ENCODE measurements at places on chromosomes 6 and 20. TPM values are rescaled to one million over a fixed set of nuclear protein-coding genes. Genes with fewer than 3 reads are reported as not detected.

The LPIN3 gene
- 16.3 TPM for total RNA-seq

The ULBP3 gene
- 3.9 TPM for total RNA-seq

The KHDC1L gene
- 0.26 TPM for total RNA-seq

The CRYBG1 gene
- total RNA-seq: 0.56 TPM

The C20orf141 gene
- total RNA-seq: 0.49 TPM

The MMP24 gene
- total RNA-seq: 26.7 TPM

The WFDC5 gene
- total RNA-seq: not detected

The HLA-DQA1 gene
- not detected for total RNA-seq

The HAO1 gene
- not detected for total RNA-seq

The C2 gene
- total RNA-seq: 0.20 TPM

The PREX1 gene
- total RNA-seq: 14.9 TPM

The SLPI gene
- total RNA-seq: 10.9 TPM

The IMPG1 gene
- total RNA-seq: not detected

The RSPO4 gene
- 0.03 TPM for total RNA-seq

The ME1 gene
- total RNA-seq: 34.9 TPM

The EPHA7 gene
- total RNA-seq: 0.03 TPM

The KIF25 gene
- not detected for total RNA-seq

The LTA gene
- total RNA-seq: 0.08 TPM

The ZNF334 gene
- total RNA-seq: not detected

The APMAP gene
- 182 TPM for total RNA-seq

The TAAR5 gene
- total RNA-seq: not detected

The CPXM1 gene
- not detected for total RNA-seq

The ZNF217 gene
- 18.6 TPM for total RNA-seq

The BEND6 gene
- total RNA-seq: 1.1 TPM

The SEL1L2 gene
- total RNA-seq: not detected

The PRSS16 gene
- total RNA-seq: 3.5 TPM

The PPP1R16B gene
- 0.15 TPM for total RNA-seq

The SSTR4 gene
- total RNA-seq: 0.86 TPM

The BTN1A1 gene
- not detected for total RNA-seq

The TMC2 gene
- total RNA-seq: not detected

The SMLR1 gene
- not detected for total RNA-seq

The RIPOR3 gene
- 0.02 TPM for total RNA-seq

The CLDN20 gene
- not detected for total RNA-seq

The PTGIS gene
- 0.02 TPM for total RNA-seq

The TMEM239 gene
- total RNA-seq: not detected

The XKR7 gene
- total RNA-seq: not detected

The VGLL2 gene
- not detected for total RNA-seq

The MCCD1 gene
- total RNA-seq: not detected
